C1 segment of cervical spinal cord (tissue), 14 donors: ENCODE measurements at places on chromosomes 3 and 15.

GRCh38 chr3:46127503-46127902, 80.6 kb downstream of the CCR1 start:
- DNase-seq, result no peak

- DNase-seq, result peak; percentile 6
Observed at GRCh38 chr3:3772920-3773319, 26.3 kb upstream of the LRRN1 start.

- DNase-seq, result no peak
Observed at GRCh38 chr3:14324224-14324944, 78.0 kb upstream of the SLC6A6 start.

DNA sequence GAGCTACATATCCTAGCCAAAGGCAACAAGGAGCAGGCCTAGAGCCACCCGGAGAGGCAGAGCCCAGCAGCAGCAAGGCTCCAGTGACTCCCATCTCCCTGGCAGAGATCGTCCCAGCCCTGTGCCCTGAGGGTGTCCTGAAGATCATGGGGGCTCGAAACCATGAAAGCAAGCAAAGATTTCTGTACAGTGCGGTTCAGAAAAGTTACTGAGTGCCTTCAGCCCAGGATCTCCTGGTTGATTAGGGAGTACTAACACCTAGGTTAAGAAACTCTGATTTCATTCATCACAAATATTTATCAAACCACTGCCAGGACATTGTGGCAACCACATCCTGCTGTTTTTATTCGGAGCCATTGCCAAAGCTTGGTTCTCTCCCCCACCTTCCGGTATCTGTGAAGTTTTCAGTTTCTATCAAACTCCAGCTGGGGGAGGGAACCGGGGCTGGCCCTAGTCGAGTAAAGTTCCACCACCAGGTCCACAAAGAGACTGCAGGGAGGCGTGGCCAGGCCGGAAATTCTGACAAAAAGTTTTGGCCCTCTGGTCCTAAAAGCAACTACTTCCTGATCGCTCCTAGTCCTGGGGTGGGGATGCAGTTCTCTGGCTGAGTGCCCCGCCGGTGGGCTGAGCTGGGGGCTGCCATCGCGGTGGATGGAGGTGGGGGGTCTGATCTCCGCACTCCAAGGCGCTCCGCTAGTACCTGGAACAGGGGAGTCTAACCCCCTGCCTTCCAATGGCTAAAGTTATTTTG, 1.2 kb downstream of the RAB43 start:
- peak; percentile 27 for DNase-seq

GRCh38 chr15:89087161-89087829, 961 bp upstream of the ABHD2 start:
- no peak for DNase-seq

DNA sequence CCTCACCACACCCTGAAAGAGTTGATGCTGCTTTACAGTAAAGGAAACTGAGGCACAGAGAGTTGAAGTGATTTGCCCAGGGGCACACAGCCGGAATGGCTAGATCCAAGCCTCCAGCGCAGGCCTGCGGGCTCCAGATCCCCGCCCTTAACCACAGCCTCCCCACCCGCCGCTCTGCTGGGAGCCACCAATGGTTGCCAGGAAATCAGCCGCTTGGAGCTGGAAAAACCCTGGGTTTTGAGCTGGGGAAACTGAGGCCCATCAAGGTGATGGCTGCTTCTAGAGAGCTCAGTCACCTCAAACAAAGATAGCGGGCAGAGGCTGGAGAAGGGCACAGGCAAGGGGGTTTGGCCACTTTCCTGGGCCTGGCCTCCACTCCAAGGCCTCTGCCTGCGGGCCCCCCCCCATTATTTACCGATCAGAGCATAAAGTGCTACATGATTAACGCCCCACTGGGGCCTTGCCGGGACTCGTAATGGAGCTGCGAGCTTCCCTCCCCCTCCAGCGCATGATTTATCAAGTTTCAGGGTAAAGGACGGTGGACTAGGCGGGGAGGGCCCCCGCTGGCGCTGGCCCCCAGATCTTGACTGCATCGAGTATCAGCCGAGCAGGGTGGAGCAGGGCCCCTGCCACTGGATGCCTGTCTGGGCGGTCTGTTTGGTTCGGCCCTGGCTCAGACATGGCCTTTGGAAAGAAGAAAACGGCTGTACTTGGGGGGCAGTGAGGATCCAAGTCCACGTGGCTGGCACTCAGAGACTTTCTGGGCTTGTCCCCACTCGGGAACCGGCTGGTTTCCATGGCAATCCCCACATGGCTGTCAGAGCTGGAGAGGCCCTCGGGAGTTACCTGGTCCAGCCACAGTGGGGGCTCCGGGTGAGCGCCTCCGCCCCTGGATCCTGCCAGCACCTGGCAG, 9.1 kb downstream of the PLXND1 start:
- DNase-seq, result peak; percentile 27

GRCh38 chr3:101229681-101230080, 90.7 kb downstream of the IMPG2 start:
- no peak for DNase-seq

DNA sequence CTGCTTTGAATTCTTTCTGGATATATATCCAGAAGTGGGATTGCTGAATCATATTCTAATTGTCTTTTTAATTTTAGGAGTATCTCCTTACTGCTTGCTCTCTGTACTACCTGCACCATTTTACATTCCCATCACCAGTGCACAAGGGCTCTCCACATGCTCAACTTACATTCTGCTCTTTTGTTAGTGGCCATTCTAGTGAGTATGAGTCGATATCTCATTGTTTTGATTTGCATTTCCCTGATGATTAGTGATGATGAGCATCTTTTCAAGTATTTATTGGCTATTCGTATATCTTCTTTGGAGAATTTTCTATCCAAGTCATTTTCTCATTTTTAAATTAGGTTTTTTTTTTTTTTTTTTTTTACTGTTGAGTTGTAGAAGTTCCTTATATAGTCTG, 29.5 kb downstream of the PFN2 start:
- no peak for DNase-seq

DNA sequence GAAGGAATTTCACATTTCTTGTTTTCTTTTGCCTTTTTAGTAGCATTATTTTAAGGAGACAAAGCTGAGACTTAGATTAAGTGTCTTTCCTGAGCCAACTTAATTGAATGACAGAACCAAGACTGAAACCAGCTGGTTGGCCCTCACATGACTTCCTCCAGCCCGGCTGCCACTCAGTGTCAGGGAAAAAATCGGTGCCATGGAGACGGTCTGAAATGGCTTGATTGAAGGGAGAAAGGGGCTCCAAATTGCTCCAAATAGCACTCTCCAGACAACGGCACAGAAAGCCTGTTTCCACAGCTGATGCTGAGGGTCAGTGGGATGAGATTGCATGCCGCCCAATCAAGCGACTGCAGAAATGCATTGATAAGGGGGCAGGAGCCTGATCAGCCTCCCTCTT, 475.2 kb upstream of the IL12A start:
- DNase-seq, result no peak

GRCh38 chr3:165549037-165549436, 288.2 kb downstream of the BCHE start:
- no peak for DNase-seq

DNA sequence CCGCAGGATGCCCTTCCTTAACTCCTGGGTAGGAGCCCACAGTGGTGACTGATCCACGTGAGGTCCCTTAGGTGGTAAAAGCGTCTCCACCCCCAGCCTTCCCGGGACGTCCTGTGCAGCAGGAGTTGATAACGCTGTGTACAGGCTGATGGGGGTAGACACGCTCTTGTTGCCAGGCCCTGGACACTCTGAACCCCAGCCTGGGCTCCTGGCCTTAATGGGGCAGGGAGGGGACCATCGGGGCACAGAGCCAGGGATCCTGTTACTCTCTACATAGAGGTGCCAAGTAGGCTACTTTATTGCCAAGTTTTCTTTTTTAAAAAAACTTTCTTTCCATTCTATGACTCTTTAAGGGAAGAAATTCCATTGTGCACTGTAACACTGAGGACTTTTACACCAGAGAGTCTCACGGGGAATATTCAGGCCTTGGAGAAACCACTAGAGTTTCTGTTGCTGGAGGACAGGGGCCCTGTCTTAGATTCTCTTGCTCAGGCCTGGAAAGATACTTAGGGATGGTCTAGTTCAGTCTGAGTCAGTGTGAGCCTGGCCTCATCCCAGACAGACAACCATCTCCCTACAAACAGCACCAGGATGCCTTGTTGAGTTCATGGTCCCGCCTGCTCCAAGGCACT, 104.3 kb upstream of the RNU6-1 start:
- no peak for DNase-seq

DNA sequence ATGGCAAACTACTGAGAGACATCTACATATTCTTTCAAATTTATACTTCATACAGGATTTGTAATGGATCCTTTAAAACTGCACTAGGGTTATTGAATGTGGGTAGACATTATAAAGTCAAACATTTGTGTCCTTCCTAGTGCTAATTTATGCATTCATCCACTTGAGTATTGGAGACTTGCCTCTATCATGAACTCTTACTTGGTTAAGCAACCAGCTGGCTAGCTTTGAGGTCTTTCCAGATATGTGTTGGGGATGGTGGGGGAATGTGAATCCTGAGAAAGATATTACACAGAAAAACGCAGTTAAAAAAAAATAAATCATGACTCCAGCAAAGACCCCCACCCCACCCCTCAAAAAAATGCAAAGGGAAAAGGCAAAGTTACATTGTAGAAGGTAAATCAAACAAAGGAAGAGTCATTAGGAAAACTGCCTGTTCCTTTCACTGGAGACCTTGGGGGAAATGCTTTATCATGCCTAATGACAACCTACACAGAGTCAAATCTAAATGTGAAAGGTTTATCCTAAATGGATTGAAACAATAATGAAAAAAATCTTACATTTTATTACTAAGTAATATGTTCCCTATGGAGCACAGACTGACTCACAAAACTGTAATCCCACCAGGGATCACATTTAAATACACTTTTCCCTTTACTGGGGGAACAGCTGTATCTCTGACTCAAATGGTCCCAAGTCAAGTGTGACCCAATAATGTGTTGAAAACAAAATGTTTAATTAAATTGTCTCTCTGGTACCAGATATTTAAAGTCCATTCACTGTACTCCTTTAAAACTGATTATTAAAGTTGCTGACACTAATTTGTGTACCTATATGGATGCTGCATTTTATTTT, 522.3 kb downstream of the ROBO1 start:
- DNase-seq, result no peak

GRCh38 chr3:172289583-172289982, 158.7 kb downstream of the GHSR start:
- DNase-seq, result no peak

- DNase-seq, result no peak
Observed at GRCh38 chr3:177338697-177339219, 141.5 kb upstream of the TBL1XR1 start.

DNA sequence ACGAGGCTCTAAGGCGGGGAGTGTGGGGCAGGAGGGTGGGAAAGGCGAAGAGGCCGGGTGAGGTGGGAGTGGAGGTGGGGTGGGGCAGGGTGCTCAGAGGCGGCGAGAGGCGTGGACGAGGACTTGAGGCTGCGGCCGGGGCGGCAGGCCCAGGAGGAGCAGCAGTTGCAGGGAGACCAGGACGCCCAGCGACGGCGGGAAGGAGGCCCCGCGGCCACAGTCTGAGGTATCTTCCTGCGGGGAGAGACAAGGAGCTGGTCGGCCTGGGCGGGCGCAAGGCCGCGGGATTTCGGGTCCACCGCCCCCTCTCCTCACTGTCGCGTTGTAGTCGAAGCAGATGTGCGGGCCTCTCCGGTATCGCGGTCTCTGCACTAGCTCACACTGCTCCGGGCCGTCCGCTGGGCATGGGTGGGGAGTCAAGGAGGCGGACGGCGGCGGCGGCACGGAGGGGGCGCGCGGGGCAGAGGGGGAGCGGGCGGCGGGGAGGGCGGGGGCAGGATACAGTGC, 5.3 kb upstream of the TMEM115 start:
- no peak for DNase-seq

DNA sequence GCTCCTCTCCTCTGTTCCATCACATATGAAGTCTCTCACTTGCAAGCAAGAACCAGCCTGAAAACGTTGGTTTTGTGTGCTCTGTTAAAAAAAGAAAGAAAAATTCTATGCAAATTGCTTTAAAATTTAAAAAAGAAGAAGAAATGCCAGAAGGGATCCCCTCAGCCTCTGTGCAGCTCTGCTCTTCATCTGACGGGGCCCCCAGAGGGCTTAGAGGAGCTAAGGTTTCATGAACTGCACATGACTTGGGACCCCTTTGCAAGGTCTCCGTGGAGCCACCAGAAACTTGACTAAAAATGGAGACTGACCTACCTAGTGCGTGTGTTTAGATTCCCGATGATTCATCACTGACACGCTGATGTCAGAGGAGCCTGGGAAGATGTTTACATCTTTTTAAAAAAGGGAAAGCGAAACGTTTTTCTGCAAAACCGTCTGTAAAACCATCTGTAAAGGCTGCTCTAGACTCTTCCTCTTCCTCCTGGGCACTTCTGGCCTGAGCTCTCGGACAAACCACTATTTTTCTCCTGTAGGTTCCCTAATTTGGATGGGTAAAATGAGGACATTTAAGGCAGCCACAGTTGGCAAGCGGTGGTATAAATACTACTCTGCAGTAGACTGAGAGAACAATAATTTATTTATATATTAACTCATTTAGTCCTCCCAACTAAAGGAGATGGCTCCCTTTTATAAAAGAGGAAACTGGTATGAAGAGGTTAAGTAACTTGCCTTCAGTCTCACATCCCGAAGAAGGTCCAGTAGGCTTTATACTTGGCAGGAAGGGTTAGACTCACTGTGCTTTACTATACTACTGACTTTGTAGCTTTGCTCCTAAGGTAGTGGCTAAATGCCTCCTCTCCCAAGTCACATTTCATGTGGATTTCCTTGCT, 67.2 kb upstream of the POLG start:
- DNase-seq, result no peak

- DNase-seq, result no peak
Observed at GRCh38 chr3:183701744-183702143, 4.1 kb downstream of the YEATS2 start.
